ENCODE measurements at places on chromosomes 4 and X.
A peak's percentile ranks its signal among the peaks of the same experiment; 100 is the strongest.

DNA sequence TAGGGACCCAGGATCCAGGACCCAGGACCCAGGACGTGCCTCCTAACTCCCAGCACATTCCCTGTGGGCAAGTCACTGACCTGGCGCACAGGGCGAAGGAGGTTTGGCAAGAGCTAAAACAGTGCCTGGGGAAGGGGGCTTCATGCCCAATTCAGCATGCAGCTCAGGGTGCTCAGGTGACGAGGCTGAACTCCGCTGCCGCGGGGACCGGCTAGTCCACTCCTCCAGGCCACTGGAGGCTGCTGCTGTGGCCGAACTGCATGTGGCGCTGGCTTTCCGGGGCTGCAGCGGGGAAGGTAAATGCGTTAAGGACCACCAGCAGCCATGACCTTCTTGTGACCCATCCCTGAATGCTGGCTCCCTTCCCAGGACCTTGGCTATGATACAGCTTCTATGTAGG is 4.9 kb upstream of the PIM2 start:
- no peak for DNase-seq

GRCh38 chr4:168884251-168885124 is 125.6 kb downstream of the CBR4 start:
- DNase-seq: no peak

- DNase-seq: no peak
Measured at GRCh38 chr4:90189178-90189577, 62.0 kb downstream of the CCSER1 start.

DNA sequence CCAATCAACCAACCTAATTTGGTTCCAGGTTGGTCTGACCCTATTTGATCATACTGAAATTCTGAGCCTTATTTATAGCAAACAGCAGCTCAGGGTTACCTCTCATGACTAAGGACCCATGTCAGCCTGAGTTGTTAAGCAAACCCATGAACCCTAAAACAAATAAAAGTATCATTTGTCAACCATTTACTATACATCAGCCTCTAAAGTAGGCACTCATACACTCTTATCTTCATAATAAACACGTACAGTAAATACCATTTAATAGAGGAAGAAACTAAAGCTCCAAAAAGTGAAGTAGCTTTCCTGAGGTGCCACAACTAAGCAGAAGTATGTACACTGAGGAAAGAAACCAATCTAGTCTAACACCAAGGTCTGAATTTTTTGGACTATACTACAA is 25.2 kb downstream of the MANBA start:
- no peak for DNase-seq

- no peak for DNase-seq
Measured at GRCh38 chr4:42366959-42367358, 30.3 kb upstream of the SHISA3 start.

DNA sequence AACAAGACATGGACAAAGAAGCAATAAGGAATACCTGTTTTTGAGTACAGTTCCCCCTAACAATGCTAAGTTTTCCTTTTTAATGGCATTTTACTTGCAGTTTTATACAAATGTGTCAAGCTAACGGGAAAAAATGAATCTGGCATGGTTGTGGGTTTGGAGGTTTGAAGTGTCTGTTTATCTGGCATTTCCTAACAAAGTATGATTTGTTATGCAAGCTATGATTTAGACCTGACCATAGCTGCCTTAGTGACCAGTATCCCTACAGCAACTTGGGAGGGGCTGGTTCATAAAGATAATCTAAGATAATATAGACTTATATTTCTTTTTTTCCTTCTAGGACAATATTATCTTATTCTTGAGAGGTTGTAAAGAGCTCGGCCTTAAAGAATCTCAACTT is 60.6 kb downstream of the LIMCH1 start:
- DNase-seq: no peak

DNA sequence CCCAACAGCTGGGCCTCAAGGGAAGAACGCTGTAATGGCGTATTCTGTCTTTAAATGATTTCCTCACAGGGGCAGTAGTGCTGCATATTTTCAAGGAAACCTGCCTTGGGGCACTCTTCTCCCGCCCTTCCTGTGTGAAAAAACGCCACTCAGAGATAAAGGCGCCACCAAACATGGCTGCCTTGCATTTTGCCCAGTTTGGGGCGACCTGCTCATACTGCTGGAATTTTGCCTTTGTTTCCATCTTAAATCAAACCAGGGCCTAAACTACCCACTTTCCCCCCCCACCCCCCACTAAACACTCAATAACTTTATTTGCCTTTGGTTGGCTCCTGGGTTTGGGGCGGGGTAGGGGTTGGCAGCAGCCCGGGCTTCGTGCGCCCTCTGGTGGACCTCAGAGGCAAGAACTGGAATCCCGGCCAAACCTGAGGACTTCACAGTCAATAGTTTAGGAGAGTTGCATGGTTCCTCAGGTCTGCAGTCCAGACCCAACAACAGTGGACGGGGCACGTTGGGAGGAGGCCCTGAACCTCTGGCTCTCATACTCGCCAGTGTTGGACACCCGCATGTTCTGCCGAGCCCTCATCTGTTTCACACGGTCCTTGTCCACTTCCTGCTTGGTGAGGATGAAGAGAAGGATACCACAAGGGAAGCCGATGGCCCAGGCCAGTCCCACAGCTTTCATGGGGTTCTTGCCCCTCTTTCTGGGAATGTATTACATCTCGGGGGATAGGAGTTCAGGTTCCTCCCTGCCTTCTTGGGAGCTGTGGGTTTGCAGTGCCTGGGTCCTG is 220.1 kb upstream of the STK26 start:
- peak; percentile 79 for DNase-seq

GRCh38 chr4:156146571-156146970 is 192.9 kb upstream of the CTSO start:
- no peak for DNase-seq

- no peak for DNase-seq
Measured at GRCh38 chr4:39970671-39971640, 6.8 kb downstream of the PDS5A start.

GRCh38 chr4:70895811-70896491 is 6.2 kb upstream of the MOB1B start:
- DNase-seq: no peak

DNA sequence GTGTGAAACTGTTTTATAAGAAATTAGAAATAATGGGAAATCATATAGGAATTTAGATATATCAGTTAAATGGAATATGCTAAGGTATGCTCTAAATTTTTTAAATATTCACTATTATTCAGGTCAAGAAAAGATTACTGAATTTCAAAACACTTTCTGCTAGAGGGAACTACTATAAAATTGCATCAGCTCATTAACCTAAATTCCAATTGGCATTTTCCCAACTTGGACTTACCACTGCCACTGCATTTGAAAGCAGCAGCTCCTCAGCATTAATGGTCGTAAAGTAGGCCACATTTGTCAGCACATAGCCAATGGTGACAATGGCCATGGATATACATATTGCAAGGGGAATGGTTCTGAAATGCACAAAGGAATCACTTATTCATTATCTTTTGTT is 57.3 kb downstream of the SLC7A11 start:
- no peak for DNase-seq

GRCh38 chr4:71338846-71339593 is at the start of gene SLC4A4:
TSS of gene SLC4A4 (plus strand) at chr4:71339020.
- no peak for DNase-seq

- no peak for DNase-seq
Measured at GRCh38 chr4:72779241-72779640, 210.2 kb upstream of the ADAMTS3 start.

DNA sequence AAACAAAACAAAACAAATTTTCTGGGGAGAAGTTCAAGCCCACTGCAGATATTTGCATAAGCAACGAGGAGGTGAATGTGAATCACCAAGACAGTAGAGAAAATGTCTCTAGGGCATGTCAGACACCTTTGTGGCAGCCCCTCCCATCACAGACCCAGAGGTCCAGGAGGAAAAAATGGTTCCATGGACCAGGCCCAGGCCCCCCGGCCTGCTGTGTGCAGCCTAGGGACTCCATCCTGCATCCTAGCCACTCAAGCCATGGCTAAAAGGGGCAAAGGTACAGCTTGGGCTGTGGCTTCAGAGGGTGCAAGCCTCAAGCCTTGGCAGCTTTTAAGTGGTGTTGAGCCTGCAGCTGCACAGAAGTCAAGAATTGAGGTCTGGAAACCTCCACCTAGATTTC is 54.0 kb downstream of the LPAR4 start:
- DNase-seq: no peak

GRCh38 chrX:70755850-70756249 is 152.7 kb downstream of the TEX11 start:
- peak; percentile 4 for DNase-seq

GRCh38 chr4:88743696-88744095 is 46.1 kb upstream of the NAP1L5 start:
- DNase-seq: no peak

GRCh38 chr4:150038335-150039076 is 39.7 kb upstream of the DCLK2 start:
- DNase-seq: no peak

DNA sequence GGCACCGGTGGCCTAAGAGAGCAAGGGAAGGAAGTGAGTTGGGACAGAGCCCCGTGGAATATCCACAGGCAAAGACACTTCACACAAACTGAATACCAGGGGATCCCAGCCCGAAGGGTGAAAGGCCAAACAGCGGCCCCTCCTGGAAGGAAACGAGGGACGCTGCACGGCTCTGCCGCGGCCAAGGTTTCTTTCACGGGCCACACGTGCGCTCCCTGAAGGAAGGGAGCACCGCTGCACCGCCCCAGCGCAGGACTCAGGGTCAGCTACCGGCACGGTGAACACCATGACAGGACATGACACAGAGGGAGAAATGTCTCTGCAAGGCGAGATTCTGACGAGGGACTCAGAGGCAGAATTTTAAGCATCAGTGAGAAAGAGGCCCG is 31.5 kb upstream of the GTPBP6 start:
- no peak for DNase-seq

- no peak for DNase-seq
Measured at GRCh38 chr4:28225050-28225449, 1364.4 kb downstream of the STIM2 start.

DNA sequence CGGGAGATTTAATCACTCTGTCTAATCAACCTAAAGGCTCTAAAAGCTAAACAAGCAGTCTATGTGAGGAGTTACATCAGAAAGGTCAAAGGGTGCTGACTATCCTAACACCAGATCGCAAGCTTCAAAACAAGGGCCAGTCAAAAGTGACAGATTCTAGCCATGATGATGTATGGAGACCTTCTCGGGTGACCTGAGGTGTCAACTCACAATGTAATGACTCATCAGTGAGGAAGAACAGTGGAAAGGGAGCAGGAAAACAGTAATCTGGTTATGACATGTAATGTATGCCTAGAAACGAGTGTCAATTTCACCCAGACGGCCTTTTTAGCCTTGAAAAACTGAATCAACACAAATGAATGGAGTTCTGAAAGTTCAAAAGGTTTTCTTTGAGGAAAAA is 375.3 kb downstream of the IDS start:
- DNase-seq: no peak

DNA sequence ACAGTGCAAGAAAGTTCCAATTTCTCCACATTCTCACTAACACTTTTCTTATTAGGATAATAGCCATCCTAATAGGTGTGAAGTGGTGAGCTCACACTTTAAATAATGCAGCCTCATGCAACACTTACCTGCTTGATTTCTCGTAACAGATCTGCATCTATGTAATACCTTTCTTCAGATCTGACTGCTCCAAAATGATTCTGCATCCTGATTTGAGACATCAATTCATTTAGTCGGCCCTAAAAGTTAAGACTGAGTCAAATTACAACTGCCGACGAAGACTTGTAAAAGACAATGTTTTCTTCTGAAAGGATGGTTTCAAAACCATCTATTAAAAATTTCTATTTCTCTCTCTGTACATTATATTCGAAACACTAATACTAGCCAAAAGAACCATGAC is 30.7 kb downstream of the NUP54 start:
- DNase-seq: no peak

DNA sequence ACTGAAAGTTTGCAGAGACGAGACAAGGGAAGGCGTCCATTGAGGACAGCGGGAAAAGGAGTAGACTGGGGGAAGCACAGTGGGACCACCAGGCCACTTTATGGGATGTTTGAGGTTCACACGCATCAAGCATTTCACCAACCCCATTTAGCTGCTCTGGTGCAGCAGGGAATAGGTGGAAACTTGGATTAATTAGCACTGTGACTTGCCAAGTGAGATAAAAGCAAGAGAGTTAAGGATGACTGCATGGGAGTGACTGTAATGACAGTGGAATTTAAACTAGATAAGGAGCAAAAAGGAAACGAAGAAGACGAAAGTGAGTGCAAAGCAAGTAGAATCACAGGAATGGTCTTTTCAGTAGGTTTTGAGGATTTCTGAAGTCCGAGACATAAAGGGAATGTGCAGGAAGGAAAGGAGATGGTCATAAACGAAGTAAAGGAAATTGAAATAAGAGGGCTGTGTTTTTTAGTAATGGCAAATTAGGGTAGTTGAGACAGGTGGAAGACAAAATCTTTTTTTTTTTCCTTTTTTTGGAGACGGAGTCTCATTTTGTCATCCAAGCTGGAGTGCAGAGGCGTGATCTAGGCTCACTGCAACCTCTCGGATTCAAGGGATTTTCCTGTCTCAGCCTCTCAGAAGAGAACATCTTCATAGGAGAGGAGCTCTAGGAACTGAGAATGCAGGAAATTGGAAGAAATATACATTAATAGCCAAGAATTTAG is 119.0 kb upstream of the MAP9 start:
- no peak for DNase-seq

GRCh38 chr4:8525383-8526120 is 54.6 kb upstream of the GPR78 start:
- no peak for DNase-seq

DNA sequence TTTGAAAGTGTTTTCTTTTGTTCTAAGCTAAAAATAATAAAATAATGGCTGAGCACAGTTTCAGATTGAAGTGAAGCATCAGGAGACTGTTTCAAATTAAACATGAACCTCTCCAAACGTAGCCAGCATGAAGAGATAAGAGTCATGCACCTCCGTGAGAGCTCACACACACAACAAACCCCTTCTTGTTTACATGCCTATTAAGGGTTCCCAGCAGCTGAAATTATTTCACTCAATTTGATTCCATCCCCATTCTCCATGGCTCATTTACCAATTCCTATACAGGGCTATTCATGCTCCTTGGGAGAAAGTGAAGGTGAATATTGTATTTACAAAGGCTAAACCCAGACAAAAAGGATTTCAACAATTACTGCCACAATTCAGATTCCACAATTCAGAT is 954.1 kb upstream of the INTU start:
- DNase-seq: no peak

DNA sequence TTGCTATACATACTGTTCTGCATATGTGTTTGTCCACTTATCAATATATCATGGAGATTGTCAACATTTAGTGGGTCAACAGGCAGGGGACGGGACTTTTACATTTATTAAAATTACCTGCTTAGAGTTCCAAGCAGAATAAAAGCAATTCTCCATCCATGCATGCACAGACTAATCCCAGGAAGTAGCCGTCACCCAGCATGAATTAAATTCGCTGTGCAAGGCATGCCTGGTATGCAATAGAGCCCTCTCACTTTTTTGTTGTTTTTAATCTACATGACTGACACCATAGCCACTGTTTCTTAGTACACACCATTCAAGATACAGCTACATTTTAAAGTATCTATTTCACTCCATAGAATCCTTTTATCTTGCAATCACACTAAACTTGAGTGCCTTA is 108.9 kb downstream of the USP46 start:
- no peak for DNase-seq

GRCh38 chrX:26783512-26784225 is 567.7 kb downstream of the MAGEB5 start:
- DNase-seq: no peak

- DNase-seq: no peak
Measured at GRCh38 chr4:56619816-56620215, 61.3 kb downstream of the HOPX start.
